ENCODE measurements at places on chromosomes 1 and 21.

DNA sequence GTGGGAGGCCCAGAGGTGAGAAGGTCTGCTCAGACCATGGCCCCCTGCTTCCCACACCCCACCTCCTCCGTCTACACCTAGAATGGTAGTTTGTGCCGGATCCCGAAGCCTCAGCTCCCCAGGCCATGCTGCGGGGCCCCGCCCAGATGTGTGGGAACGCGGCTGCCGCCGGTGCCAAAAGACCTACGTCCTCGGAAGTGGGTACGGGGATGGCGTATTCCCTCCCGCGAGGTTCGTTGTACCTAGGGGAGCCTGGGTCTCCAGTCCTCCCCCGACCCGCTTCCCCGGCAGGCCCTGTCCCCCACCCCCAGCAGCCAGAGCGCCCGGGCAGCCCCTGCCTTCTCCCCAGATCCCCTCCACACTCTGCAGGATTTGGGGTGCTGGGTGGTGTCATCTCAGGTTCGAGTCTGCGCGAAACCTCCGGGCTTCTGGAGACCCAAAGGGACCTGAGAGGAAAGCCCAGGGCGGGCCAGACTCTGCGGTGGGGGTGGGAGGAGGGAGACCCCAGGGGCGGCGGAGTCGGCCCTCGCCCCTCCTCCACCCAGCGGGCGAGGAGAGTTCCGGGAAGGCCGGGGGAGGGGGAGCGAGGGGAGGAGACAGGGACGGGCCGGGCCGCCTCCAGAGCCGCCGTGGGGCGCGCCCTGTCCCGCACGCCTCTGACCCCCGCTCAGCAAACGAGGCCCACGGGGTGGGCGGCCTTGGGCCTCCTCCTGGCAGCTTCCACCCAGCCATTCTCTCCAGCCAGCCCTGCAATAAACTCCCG is 6.2 kb upstream of the PRDM16 start:
- DNase-seq = no peak

DNA sequence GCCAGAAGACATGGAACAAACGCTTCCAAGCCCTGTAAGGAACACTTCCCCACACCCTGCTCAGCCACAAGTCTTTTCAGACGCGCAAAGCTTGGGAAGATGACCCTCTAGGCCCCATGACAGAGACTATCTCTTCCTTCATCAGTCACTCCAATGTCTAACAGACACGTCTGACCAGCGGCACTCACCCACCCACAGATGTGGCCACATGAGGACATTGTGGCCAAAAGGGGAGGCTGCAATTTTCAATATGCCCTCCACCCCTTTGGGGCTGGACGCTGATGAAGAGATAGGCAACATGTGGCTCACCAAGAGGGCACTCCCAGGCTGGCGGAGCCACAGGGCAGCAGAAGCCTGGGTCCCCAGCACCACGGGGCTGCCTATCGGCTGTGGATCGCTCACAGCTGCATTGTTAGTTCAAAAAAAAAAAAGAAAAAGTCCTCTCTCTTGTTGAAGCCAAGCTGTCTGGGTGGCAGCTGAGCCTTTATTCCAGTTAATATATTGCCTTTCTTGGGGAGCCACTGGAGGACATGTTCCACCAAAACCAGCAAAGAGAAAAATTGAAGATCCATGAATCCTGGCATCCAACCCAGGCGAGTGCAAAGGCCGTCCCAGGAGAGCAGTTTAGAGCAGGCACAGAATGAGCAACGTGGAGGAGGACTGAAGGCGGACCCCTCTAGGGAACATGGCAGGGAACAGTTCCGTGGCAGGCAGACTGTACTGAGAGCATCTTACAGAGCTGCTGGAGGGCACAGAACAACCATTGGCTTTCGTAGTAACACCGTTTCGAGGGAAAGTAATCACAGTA is 52.7 kb upstream of the GPR153 start:
- no peak for DNase-seq

DNA sequence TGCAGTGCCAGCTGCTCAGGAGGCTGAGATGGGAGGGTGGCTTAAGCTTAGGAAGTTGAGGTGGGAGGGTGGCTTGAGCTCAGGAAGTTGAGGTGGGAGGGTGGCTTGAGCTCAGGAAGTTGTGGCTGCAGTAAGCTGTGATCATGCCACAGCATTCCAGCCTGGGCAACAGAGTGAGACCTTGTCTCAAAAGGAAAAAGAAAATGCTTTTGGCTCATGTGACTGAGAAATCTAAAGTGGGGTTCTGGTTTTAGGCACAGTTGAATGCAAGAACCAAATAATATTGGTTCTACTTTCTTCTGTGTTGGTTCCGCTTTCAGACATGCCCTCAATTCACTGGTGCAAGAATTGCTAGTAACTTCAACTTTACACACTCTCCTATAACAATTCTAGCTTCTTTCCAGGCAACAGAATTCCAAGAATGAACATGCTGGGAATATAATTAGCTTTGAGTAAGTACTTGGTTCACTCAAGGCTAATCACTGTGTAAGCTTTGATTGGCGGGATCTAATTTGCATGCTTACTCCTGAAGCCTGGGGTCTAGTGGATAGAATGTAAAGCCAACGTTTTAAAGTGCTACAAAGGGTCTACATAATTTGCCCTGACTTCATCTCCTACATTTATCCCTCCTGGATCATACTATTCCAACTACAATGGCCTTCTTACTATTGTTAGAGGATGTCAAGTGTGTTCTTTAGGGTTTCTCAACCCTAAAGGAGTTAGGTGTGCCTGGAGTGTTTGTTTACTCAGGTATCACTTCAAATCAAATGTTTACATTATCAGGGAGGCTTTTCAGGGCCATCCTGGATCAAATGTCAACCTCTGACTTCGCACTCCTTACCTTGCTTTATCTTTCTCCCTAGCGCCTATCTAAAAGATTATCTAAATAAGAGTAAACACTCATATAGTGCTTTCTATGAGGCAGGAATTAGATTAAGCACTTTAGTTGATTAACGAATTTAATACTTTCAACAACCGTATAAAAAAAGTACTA is 115.1 kb downstream of the SLC16A1 start:
- no peak for DNase-seq

DNA sequence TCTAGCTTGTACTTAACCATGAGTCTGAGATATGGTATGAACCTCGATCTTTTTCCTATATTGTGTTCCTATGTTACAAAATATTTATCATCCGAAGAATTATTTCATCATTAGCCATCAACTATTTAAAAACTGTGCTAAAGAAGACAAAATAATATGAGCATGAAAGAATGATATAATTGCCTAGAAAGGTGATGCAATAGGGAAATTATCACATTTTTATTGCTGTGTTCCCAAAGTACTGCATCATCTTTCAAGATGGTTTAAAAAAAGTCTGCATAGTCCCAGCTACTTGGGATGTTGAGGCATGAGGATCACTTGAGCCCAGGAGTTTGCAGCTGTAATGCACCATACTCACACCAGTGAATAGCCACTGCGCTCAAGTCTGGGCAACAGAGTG is 126.7 kb downstream of the APP start:
- no peak for DNase-seq

DNA sequence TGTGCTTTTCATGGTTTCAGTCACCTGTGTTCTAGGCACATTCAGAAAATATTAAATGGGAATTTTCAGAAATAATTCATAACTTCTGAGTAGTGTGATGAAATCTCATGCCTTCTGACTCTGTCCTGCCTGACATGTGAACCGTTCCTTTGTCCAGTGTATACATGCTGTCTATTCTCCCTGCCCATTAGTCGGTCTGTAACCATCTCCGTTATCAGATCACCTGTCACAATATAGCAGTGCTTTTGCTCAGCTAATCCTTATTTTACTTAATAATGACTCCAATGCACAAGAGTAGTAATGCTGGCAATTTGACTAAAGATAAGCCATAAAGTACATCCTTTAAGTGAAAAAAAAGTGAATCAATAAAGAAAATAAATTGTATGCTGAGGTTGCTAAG is 597.5 kb downstream of the BRINP3 start:
- DNase-seq = no peak

DNA sequence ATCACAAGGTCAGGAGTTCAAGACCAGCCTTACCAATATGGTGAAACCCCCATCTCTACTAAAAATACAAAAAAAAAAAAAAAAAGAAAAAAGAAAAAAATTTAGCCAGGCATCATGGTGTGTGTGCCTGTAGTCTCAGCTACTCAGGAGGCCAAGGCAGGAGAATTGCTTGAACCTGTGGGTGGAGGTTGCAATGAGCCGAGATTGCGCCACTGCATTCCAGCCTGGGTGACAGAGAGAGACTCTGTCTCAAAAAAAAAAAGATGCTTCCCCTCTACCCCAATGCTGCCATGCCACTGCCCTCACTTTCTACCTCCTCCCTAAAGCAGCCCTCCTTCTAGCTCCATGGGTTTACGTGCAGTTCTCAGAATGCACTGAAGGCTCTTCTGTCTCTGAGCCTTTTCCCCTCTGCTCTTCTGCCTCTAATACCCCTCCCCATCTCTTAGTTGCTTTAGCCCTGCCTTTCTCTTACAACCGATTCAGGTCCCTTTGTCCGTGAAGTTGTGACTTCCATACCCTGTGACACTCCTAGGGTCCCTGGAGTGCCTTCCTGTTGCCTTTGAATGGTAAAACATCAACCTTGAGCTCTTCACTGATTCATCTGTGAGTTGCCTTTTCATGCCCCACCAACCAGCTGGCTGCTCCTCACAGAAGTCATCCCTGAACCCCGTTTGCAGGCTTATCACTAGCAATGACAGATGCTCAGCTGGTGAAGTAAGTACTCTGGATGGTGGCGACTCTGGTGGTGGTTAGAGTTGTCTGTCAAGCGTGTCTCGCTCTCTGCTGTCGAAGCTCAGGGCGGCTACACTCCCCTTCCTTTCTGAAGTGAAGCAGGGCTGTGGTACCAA is 234.9 kb downstream of the RHOU start:
- no peak for DNase-seq
